ENCODE measurements at places on chromosomes 6 and 20. TPM values are rescaled to one million over a fixed set of nuclear protein-coding genes. Genes with fewer than 3 reads are reported as not detected.

SDHAF4 gene
- 7.2 TPM for polyA plus RNA-seq

WFDC12 gene
- polyA plus RNA-seq: not detected

GRCh38 chr6:52328303-52328662 lies 33.7 kb upstream of the PAQR8 start:
- peaks cover 34% of the 10 kb centered on the region for H3K4me1 ChIP-seq
- no peaks in the 10 kb centered on the region for H3K27me3 ChIP-seq
- no peak overlapping the region for H3K27ac ChIP-seq
- H3K36me3 ChIP-seq: no peaks in the 10 kb centered on the region
- no peak for DNase-seq
- no peak overlapping the region for H3K4me3 ChIP-seq

DNA sequence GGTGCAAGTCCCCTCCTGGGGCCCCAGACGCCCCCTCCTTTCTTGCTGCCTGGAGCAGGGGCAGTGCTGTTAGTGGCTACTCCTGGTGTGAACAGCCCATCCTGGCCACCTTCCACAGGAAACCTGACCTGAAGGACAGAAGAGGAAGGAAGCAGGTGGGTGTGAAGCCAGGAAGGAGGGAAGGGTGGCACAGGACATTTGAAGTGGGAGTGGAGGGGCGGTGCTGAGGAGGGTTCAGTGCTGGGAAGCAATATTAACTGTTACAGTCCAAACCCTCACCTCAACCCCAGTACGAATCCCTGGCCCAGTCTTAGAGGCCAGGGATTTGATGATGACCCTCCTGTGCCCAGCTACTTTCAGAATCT lies 766 bp downstream of the PRICKLE4 start:
- peaks cover 4% of the 10 kb centered on the region for H3K27me3 ChIP-seq
- H3K27ac ChIP-seq: no peak overlapping the region
- H3K36me3 ChIP-seq: no peaks in the 10 kb centered on the region
- DNase-seq: no peak
- H3K4me3 ChIP-seq: peak overlapping the region; percentile 77
- peaks cover 8% of the 10 kb centered on the region for H3K4me1 ChIP-seq

- H3K27me3 ChIP-seq: peaks cover 29% of the 10 kb centered on the region
- H3K27ac ChIP-seq: no peak overlapping the region
- no peak overlapping the region for H3K4me3 ChIP-seq
- no peak for DNase-seq
- peaks cover 2% of the 10 kb centered on the region for H3K36me3 ChIP-seq
These were observed 16.3 kb downstream of the PRND start for GRCh38 chr20:4737857-4738627.

DNA sequence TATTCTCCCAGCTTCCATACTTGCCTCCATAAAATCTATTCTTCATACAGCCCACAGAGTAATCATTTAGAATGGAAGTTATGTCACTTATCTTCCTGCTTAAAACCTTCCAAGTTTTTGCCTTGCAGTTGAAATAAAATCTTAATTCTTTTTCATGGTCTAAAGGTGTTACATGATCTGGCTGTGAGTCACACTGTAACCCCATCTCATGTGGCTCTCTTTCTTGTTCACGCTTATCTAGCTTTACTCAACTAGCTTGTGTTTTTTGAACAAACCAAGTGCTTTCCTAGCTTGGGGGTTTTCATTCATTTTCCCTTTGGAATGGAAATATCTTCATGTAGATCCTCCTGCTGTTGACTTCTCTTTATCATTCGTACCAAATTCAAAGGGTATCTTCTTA lies 23.6 kb upstream of the THEMIS start:
- no peak for DNase-seq
- H3K4me1 ChIP-seq: peaks cover 71% of the 10 kb centered on the region
- H3K4me3 ChIP-seq: peak overlapping the region; percentile 16
- H3K27me3 ChIP-seq: no peaks in the 10 kb centered on the region

IL17A gene
- not detected for polyA plus RNA-seq

GRCh38 chr20:5844063-5844681 lies 94.0 kb downstream of the SHLD1 start:
- peak overlapping the region; percentile 24 for H3K4me3 ChIP-seq
- no peaks in the 10 kb centered on the region for H3K27me3 ChIP-seq
- peaks cover 30% of the 10 kb centered on the region for H3K4me1 ChIP-seq
- peak overlapping the region; percentile 37 for H3K27ac ChIP-seq
- DNase-seq: no peak

- no peak for DNase-seq
- no peaks in the 10 kb centered on the region for H3K4me1 ChIP-seq
- no peak overlapping the region for H3K27ac ChIP-seq
- H3K27me3 ChIP-seq: peaks cover 26% of the 10 kb centered on the region
- H3K4me3 ChIP-seq: no peak overlapping the region
These were observed 186.1 kb upstream of the PRSS16 start for GRCh38 chr6:27061235-27061993.

GRCh38 chr6:31862344-31863235 lies at the start of gene NEU1:
Gene NEU1 (minus strand): TSS chr6:31862821. CDS start chr6:31862776, 45 bp downstream.
- peaks cover 22% of the 10 kb centered on the region for H3K36me3 ChIP-seq
- H3K4me3 ChIP-seq: peak within 1 kb of the TSS; percentile 91
- no peaks in the 10 kb centered on the region for H3K27me3 ChIP-seq

GRCh38 chr20:63411898-63412631 lies 50.9 kb upstream of the CHRNA4 start:
- H3K27ac ChIP-seq: no peak overlapping the region
- H3K4me3 ChIP-seq: no peak overlapping the region
- DNase-seq: no peak
- no peaks in the 10 kb centered on the region for H3K36me3 ChIP-seq

DNA sequence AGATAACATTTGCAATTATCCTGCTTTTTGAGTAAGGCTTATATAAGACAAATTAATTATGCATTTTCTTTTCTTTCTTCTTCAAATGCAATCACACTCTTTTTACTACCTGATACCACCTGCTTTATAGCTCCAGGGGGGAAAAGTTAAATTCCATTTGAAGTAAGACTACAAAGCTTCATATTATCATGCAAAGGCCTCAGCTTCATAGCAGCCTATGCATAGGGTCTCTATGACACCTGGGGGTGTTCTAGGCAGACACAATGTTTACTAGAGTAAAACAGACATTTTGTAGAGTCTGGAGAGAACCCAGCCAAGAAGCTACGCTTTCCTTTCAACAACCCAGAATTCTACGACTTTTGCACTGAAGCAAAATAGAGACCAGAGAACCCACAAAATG lies 148.0 kb downstream of the MCHR2 start:
- H3K27me3 ChIP-seq: peaks cover 25% of the 10 kb centered on the region
- no peak overlapping the region for H3K4me3 ChIP-seq
- H3K4me1 ChIP-seq: no peaks in the 10 kb centered on the region
- H3K27ac ChIP-seq: no peak overlapping the region
- no peak for DNase-seq

GRCh38 chr6:143097224-143097795 lies 36.6 kb downstream of the AIG1 start:
- H3K4me3 ChIP-seq: no peak overlapping the region
- no peak overlapping the region for H3K27ac ChIP-seq
- peaks cover 5% of the 10 kb centered on the region for H3K36me3 ChIP-seq
- H3K4me1 ChIP-seq: no peaks in the 10 kb centered on the region

NFKBIE gene
- 2.7 TPM for polyA plus RNA-seq

PRPH2 gene
- not detected for polyA plus RNA-seq

GRCh38 chr20:44856856-44857448 lies 28.6 kb upstream of the YWHAB start:
- no peak overlapping the region for H3K27ac ChIP-seq
- H3K4me1 ChIP-seq: peaks cover 11% of the 10 kb centered on the region
- DNase-seq: no peak
- no peaks in the 10 kb centered on the region for H3K36me3 ChIP-seq

DNA sequence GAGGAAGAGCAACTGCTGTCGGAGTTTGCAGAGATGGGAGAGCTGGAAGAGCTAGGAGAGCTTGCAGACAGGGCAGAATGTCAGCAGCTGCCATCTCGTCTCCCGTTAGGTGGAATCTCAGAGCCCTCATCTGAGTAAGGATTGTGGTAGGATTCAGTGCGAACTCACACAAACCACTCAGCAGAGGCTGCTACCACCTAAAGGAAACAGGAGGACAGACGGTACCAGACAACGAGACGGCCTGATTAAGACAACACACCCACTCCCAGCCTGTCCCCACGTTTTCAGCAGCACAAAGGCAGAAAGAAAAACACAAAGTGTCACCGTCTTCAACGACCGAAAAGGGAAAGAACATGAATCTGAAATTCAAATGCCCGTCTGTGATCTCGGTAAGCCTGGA lies 4.1 kb downstream of the LEMD2 start:
- H3K4me3 ChIP-seq: peak overlapping the region; percentile 38
- no peak overlapping the region for H3K27ac ChIP-seq
- H3K4me1 ChIP-seq: peaks cover 80% of the 10 kb centered on the region
- H3K36me3 ChIP-seq: peaks cover 63% of the 10 kb centered on the region

GRCh38 chr6:99813565-99813964 lies 180.5 kb downstream of the MCHR2 start:
- DNase-seq: no peak
- H3K36me3 ChIP-seq: no peaks in the 10 kb centered on the region
- no peak overlapping the region for H3K27ac ChIP-seq
- H3K4me1 ChIP-seq: no peaks in the 10 kb centered on the region

TAAR9 gene
- not detected for polyA plus RNA-seq

CFAP206 gene
- 0.07 TPM for polyA plus RNA-seq

DNA sequence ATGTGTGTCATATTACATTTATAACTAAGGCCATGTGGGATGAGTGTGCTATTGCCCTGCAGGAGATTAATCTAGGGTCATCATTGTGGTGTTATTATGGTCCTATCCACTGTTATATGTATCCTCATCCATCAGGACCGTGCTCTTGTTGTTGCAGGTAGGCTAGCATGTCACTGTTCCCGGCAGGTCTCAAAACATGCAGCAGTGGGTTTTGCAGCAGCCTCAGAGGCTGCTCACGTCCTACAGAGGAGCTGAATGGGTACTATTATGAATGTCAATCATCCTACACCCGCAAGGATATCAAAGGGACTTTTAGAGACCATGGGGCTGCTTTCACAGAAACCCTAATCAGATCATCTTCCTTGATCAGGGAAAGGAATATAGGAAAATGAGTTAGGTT lies 318.2 kb downstream of the SAMD5 start:
- H3K36me3 ChIP-seq: no peaks in the 10 kb centered on the region
- H3K27ac ChIP-seq: no peak overlapping the region
- H3K4me3 ChIP-seq: no peak overlapping the region
- H3K27me3 ChIP-seq: no peaks in the 10 kb centered on the region
- H3K4me1 ChIP-seq: no peaks in the 10 kb centered on the region
- no peak for DNase-seq

ELOVL2 gene
- polyA plus RNA-seq: not detected

DNA sequence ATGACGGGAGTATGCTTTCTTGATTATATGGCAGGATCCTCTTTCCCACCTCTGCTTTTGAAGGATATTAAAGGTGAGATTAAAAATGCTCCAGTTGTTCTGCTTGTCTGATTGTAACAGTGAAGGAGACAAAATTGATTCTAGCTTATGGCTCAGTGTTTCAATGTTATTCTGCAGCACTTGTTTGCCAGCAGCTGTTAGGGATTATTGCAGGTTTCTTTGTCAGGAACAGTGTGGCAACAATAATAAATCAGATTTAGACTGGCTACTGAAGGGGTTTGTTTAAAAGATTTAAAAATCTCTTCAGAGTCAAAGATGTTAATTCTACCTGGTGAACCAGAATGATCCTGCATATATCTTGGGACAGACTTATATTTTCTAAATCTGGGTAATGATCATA lies 126.9 kb downstream of the LAMA2 start:
- no peak overlapping the region for H3K27ac ChIP-seq
- H3K36me3 ChIP-seq: no peaks in the 10 kb centered on the region
- peaks cover 1% of the 10 kb centered on the region for H3K27me3 ChIP-seq
- DNase-seq: no peak

GRCh38 chr6:145670311-145670710 lies 65.0 kb downstream of the EPM2A start:
- no peak overlapping the region for H3K4me3 ChIP-seq
- no peaks in the 10 kb centered on the region for H3K27me3 ChIP-seq
- peaks cover 43% of the 10 kb centered on the region for H3K36me3 ChIP-seq
- H3K27ac ChIP-seq: no peak overlapping the region
- peaks cover 9% of the 10 kb centered on the region for H3K4me1 ChIP-seq

GRCh38 chr6:112690497-112691202 lies 343.5 kb downstream of the RFPL4B start:
- no peaks in the 10 kb centered on the region for H3K4me1 ChIP-seq
- H3K36me3 ChIP-seq: no peaks in the 10 kb centered on the region
- no peaks in the 10 kb centered on the region for H3K27me3 ChIP-seq
- DNase-seq: no peak
- H3K4me3 ChIP-seq: no peak overlapping the region

MAP7 gene
- polyA plus RNA-seq: not detected

OPRL1 gene
- 0.77 TPM for polyA plus RNA-seq

ZNF165 gene
- polyA plus RNA-seq: 0.44 TPM

DNA sequence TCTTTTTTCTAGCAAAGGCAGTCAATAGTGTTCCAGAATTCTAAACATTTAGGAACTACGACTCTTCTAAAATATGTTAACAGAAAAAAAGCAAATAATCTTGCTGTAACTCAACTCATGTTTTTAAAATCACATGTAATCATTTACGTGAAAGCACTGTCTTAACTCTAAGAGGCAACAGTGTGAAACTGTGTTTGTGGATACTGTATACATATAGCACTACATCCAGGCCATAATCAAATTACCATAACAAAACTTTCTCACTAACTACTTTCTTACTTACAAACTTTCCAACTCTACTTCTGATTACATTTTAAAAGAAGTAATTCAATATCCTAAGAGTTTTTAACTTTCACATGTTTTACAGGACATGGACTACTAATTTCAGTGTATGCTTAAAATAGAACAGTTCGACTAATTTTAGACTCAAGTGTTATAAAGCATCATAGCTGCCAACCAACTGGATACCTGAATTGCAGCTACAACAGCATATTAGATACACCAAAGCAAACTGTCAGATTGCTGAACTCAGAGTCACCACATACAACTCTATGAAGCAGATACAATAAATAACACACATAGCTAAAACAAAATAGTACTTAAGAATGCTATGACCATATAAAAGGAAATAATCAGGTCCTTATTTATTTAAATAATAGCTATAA lies 121.6 kb upstream of the BEND6 start:
- H3K4me1 ChIP-seq: no peaks in the 10 kb centered on the region
- H3K36me3 ChIP-seq: peaks cover 4% of the 10 kb centered on the region
- no peak overlapping the region for H3K4me3 ChIP-seq
- no peak for DNase-seq
- no peak overlapping the region for H3K27ac ChIP-seq
- peaks cover 30% of the 10 kb centered on the region for H3K27me3 ChIP-seq

BTNL2 gene
- polyA plus RNA-seq: not detected

Measured in naive thymus-derived CD8-positive, alpha-beta T cell (primary cell).